ENCODE measurements at places on chromosomes 3 and 15.

- no peak for DNase-seq
Observed at GRCh38 chr15:50229336-50229735, 36.2 kb downstream of the HDC start.

- DNase-seq, result no peak
Observed at GRCh38 chr3:142272200-142272891, 47.0 kb upstream of the GK5 start.

DNA sequence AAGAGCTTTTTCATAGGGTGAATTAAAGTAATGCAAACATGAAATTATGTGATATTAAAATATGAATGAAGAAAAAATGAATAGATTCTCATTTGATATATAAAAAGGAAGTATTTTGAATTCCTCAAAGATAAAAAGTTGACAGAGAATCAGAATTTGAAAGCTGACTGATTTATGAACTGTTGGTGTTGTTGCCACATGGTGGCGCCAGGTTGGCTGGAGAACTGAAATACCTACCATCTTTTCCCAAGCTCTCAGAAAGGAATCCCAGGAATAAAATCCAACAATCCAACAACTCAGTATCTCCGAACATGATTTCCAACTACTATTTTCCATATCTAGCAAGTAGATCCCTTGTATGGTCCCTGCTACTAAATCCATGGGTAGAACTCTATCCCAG, 3.1 kb downstream of the MYRIP start:
- DNase-seq, result no peak

DNA sequence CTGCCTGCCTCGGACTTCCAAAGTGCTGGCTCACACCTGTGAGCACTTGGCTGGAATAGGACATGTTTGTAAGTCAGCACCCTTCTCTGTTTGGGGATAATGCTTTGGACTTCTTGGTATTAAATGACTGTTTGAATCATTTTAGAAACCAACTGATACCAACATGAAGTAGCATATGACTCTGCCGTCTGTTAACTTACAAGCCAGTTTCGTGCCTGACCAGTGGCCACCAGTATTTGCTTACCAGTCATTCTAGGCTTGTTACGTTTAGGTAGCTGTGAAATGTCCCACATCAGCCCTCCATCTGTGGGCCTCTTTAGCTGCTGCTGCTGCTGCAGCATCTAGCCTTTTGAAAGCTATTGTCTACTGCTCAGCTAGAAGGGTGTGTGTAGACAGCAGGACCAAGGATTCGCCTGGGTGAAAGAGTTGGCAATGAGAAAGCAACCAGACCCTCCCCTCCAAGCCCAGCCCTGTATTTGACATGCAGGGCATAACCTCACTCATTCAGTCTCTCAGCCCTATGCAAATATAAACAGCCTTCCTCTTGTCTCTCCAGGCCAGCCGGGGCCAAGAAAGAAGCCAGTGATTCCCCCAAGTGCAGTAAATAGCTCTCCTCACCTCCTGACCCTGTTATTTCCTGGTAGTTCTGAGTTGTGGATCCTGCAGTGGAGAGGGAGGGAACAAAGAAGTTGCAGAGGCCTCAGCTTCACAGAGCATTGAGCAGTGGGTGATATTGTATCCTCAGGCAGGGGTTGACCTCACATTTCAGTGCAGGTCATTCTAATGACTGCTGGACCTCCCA, 51.0 kb downstream of the NKIRAS1 start:
- DNase-seq, result no peak

GRCh38 chr3:13580256-13581023, 31.5 kb downstream of the FBLN2 start:
- DNase-seq, result peak; percentile 17

DNA sequence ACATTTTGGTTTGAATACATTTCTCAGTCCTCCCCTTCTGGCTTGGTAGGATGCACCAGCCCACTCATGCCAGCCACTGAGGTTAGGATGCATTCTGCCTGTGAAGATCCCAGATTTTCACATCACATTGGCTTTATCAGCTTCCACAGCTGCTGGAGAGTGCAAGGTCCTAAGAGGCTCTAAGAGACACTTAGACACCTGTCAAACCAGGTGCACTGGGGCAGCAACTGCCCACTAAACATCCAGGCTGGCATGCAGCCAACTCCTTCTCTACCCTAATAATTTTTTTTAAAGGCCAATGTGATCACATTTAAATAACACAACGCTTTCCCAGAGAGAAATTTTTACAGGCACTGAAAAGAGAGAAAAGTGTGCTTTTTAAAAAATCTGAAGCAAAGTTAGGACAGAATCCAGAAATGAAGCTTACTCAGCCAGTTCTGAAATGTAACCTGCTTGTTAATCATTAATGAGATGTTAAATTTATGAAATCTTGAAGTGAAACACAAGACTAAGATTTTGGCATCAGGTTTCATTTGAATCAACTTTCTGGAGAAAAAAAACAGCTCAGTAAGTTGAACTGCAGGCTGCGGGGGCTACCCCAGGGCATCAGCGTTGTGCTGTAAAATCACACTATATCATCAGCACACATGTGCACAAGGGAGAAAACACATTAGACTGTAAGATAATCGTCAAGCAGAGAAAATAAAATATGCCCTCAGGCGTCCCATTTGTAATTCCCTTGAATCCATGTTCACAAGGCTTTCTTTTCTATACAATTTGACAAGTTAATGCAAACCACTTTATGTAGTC, 312.9 kb downstream of the ZBBX start:
- no peak for DNase-seq

DNA sequence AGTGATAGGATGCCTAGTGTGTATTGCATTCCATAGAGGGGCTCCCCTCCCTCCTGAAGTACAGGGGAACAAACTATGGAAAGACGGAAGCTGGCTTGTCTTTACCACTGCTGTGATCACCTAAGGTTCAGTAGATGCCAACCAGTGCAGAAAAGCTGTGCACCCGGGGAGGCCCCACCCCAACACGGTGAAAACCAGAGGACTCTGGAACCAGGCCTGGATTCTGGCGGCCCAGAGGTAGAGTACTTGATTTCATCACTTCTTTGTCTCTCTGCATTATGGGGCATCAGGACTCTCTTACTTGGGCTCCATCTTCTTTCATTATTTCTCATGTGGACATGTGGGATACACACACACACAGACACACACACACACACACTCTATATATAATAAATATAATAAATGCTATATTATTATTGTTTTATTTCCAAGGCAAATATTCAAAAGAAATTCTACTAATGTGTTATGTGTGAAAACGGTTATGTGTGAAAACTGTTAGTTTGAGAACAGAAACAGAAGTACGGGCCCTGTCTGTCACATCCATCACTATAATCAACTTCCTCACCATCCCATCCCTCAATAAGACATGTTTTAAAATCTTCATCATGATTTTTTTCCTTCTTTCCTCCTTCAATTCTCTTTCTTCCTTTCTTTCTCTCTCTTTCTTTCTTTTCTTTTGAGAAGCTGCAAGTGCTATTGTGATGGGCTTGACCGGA, 152.4 kb upstream of the CMC1 start:
- peak; percentile 63 for DNase-seq

GRCh38 chr3:185699927-185700326, 113.8 kb downstream of the SENP2 start:
- DNase-seq, result no peak

DNA sequence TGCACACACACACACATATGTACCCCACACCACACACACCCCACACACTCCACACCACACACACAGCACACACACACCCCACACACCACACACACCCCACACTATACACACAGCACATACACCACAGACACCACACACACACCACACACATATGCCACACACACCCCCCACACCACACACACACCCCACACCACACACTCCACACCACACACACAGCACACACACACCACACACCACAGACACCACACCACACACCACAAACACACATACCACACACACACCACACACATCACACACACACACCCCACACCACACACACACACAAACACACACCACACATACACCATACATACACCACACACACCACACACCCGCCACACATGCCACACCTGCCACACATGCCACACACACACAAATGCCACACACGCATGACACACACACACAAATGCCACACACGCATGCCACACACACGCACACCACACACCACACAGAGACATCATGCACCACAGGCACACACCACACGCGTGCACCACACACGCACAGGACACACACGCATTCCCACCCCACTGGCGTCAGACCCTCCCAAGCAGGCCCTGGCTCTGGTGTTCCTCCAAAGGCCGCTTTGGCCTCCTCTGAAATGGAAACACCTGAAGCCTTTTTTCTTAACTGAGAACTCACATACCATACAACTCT, 15.7 kb downstream of the CHST13 start:
- peak; percentile 35 for DNase-seq

DNA sequence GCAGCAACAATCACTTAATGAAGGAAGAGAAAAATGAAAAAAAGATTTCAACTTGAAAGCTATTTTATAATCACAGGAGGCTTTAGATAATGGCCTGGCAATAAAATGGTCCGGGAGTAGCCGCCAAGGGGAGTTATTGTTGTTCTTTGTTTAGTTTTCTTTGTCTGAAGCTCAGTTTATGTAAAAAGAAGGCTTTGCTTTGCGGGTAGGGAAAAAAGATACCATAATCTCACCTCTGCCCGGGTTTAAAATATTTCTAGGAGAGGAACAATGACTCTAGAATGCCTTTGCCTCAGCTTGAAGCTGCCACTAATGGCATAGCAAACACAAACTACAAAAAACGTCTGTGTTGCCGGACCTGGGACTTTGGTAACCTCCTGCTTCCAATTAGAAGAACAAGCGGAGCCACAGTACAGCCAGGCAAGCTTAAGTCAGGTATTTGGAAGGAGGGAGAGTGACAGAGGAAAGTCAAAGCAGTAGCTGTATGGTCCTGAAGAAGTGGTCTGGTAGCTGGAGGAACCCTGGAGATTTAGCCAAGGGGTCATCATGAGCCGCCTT, 764.5 kb downstream of the TUSC7 start:
- DNase-seq, result no peak

DNA sequence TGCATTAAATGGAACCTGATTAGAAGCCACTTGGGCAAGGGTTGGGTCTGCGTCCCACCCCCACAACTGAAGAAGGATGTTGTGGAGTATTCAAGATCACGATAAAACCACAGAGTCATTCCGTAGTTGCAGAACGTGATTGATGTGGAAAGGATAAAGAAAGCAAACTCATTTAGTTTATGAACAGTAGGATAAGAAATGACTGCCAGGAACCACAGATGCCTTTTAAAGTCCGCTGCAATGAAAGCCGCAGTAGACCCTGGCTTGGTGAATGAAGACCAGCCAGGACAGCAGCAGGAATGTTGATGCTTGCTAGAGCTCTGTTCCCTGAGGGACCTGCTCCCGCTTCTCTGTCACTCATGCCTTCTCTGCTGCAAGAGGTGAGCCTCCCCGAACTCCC, 111.5 kb downstream of the GABRG3 start:
- no peak for DNase-seq

DNA sequence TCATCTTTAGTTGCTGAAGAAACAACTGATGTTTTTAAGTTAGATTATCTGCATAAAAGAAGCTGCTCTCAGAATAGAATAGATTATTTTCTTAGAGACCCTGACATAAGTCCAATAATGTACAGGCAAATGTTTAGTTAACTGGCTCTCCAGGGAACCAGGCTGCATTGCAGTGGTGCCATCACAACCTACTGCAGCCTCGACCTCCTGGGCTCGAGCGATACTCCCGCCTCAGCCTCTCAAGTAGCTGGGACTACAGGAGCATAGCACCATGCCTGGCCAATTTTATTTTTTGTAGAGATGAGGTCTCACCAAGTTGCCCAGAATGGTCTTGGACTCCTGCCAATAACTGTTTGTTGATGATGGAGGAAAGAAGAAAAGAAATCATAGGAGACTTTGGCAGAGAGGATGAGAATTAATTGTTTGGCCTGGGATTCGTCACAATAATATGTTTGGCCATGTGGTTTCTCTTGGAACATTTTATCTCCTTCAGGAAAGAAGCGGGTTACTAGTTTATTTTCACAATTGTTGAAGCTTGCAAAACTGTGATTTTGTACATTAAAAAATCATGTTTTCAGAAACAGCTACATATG, 429.2 kb downstream of the CADM2 start:
- DNase-seq, result peak; percentile 4

- no peak for DNase-seq
Observed at GRCh38 chr15:74632601-74633000, 17.0 kb downstream of the CLK3 start.

GRCh38 chr3:25576146-25576545, 88.6 kb downstream of the TOP2B start:
- DNase-seq, result no peak

DNA sequence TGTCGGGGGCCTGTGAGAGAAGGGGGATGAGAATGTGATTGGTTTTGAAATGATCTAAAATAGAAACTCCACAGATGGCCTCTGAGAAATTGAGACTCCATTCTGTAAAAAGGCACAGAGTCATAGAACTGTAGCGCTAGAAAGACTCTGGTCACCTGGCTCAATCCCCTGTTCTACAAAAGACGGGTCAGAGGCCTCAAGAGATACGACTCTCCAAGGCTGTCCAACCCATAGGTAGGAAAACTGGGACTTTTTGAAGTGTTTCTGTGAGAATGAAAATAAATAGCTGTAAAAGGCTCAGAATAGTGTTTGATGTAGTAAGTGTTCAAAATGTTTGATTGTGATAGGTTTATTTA, 11.7 kb upstream of the TMC3 start:
- DNase-seq, result no peak

- no peak for DNase-seq
Observed at GRCh38 chr15:70586241-70586640, 177.1 kb downstream of the UACA start.
